ENCODE measurements at places on chromosomes 11 and 22.

- DNase-seq, result no peak
These were observed 33.9 kb downstream of the BCL2L13 start for GRCh38 chr22:17672417-17672991.

DNA sequence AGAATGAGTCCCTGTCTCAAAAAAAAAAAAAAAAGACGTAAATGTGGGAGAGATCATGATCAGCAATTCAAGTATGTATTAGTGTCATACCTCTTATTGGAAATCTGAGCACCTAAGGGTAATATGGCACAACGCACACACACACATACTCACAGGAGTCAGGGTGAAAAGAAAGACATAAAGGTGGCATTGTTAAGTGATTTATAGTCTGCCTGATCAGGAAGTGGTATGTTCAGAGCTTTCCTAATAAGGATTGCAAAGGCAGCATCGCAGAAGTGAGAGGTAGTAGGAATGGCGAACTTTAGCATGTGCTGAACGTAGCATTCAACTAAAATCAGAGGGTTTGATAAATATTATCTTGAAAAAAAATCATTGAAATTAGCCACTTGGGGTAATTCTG lies 854.3 kb downstream of the METTL15 start:
- DNase-seq, result no peak

GRCh38 chr11:69358398-69359020 lies 64.6 kb downstream of the MYEOV start:
- DNase-seq, result no peak

DNA sequence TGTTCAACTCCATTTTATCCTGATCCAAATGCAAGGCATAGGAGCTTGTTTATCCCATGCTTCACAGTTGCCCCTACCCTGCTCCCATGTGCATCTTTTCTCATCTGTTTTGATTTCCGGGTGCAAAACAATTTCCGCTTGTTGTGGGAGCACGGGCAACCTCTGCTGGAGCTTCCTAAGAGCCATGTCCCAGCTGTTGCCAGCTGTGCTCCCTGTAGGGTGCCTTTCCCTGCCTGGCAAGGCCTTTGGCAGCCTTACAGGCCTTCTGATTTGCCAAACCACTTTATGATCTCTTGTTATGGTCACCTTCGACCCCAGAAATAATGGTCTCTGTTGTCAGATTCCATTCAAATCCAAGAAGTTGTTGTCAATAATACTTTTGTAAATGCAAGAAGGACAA lies 1038.5 kb downstream of the OPCML start:
- no peak for DNase-seq

- peak; percentile 84 for DNase-seq
These were observed 10.2 kb upstream of the FCHSD2 start for GRCh38 chr11:73152086-73152853.

DNA sequence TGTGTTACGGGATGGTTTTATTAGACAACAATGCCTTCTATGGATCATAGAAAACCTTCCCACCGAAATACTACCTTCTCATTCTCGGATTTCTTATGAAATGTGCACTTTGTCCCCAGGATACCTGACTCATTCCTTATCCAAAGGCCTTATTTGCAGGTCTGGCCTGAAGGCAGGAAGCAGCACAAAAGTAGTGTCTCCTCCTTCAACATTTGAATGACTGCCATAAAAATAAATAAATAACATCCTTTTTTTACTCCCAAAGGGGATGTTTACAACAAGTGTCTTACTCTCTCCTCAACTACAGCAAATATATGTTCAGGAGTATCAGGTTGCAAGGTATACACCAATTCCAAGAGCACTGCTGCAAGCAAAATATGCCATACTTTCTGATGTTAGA lies 41.6 kb upstream of the PAK1 start:
- DNase-seq, result no peak

- DNase-seq, result no peak
These were observed 1.6 kb downstream of the CASP1 start for GRCh38 chr11:105033343-105033742.

- DNase-seq, result no peak
These were observed 98.5 kb downstream of the TSPAN18 start for GRCh38 chr11:44825058-44825785.

- DNase-seq, result peak; percentile 63
These were observed 1.2 kb upstream of the TCIRG1 start for GRCh38 chr11:68037411-68038225.

DNA sequence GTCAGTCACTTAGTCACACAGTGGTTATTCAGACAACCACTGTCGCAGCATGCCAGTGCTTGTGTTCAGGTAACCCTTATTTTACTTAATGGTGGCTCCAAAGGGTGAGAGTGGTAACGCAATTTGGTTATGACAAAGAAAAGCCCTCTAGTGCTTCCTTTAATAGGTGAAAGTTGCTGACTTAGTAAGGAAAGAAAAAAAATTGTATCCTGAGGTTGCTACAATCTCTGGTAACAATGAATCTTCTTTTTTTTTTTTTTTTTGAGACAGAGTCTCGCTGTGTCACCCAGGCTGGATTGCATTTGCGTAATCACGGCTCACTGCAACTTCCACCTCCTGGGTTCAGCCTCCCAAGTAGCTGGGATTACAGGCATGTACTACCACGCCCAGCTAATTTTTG lies 64.5 kb downstream of the C11orf91 start:
- no peak for DNase-seq

GRCh38 chr22:19498866-19499190 lies 19.1 kb downstream of the CDC45 start:
- DNase-seq, result no peak

- peak; percentile 56 for DNase-seq
These were observed 1.4 kb upstream of the TCN2 start for GRCh38 chr22:30605449-30606110.

DNA sequence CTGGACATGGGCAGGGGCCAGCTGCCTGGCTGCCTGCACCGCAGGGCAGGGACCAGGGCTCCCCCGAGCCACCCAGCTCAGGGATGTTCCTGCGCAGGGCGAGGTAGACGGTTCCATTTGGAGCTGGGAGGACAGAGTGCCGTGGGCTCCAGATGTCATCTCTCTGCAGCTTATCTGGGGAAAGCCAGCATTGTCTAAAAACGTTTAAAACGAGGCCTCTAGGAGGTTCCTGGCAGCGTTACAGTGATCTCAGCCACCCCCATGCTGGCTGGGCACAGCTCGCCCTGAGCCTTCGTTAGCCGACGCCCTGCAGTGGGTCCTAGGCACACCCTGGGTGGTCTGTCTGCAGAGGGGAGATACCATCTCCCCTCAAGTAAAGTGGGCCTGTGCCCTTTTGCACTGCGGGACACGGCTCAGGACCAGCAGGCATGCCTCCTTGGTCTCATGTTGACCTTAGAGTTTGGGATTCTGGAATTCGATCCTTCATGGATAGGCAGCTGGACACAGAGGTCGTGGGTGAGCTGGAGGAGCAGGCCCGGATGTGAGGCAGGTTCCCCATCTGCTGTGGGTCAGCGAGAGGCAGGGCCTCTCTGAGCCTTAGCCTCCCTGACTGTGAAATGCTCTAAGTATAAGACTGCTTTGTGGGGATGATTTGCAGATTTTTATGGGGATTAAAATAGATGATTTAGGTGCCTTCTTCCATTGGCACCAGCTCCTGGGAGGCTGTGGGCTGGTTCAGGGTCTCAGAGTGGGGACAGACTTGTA lies 14.1 kb downstream of the SYNGR1 start:
- DNase-seq, result no peak

DNA sequence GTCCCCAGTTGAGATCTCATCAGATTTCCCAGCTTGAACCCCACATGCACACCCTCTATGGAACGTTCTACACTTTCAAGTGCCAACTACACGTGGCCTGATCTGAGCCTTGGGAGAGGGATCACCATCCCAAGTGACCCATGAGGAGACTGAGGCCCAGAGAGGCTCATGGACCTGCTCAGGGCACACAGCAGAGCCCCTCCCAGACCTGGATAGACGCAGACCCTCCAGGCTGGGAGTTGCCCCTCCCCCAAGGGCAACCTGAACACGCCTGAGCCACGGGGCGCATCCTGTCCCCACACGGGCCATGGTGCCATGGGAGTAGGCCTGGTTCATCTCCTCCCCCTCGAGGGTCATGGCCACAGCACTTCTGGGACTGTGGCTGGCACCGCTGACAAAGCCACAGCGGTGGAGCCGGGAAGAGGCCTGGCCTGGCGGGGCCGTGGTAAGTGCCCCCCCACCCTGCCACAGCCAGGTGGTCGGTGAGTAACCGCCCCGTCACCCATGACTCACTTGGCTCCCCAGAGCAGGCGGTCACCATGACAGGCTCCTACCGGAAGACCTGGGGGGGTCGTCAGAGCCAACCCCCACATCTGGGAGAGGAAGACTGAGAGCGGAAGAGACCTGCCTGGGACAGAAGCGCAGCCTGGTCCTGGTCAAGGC lies 8.1 kb downstream of the WNT7B start:
- no peak for DNase-seq

- no peak for DNase-seq
These were observed 382.9 kb downstream of the BRD1 start for GRCh38 chr22:49444781-49445180.

Measured in RPMI8226 (cell line).